Purkinje cell (primary cell): ENCODE measurements at places on chromosomes 7 and 10. TPM values are rescaled to one million over a fixed set of nuclear protein-coding genes. Genes with fewer than 3 reads are reported as not detected.

The SEMA3E gene
- 12.5 and 19.8 TPM in 2 replicates for polyA plus RNA-seq

The SPDYE1 gene
- 0.11 TPM in 1 of 2 replicates, not detected in the other for polyA plus RNA-seq

The LIPJ gene
- not detected in 2 replicates for polyA plus RNA-seq

The EMX2 gene
- polyA plus RNA-seq: not detected in 2 replicates

The CDC14C gene
- 0.15 TPM in 1 of 2 replicates, not detected in the other for polyA plus RNA-seq

The PROSER2 gene
- polyA plus RNA-seq: 0.26 and 0.55 TPM in 2 replicates

The SMKR1 gene
- 4.8 and 5.9 TPM in 2 replicates for polyA plus RNA-seq

The COX19 gene
- polyA plus RNA-seq: 8.0 and 10.5 TPM in 2 replicates

The TMEM196 gene
- polyA plus RNA-seq: 2.9 TPM in 1 of 2 replicates, not detected in the other

The SLIT1 gene
- polyA plus RNA-seq: 13.6 TPM in 1 of 2 replicates, not detected in the other

The POU6F2 gene
- 4.6 TPM in 1 of 2 replicates, not detected in the other for polyA plus RNA-seq

The MPP7 gene
- polyA plus RNA-seq: 1.1 and 2.8 TPM in 2 replicates

The IFIT1B gene
- not detected in 2 replicates for polyA plus RNA-seq

The OPN1SW gene
- polyA plus RNA-seq: 0.97 and 2.2 TPM in 2 replicates

The ACTR3C gene
- 27.7 and 40.6 TPM in 2 replicates for polyA plus RNA-seq

The CCDC172 gene
- polyA plus RNA-seq: not detected in 2 replicates

The GPR26 gene
- polyA plus RNA-seq: 0.06 and 0.67 TPM in 2 replicates

The CTNNA3 gene
- polyA plus RNA-seq: 1.4 and 2.2 TPM in 2 replicates

The KLLN gene
- polyA plus RNA-seq: 0.21 and 0.99 TPM in 2 replicates

The ABCB1 gene
- 0.62 and 1.0 TPM in 2 replicates for polyA plus RNA-seq

The ORAI2 gene
- polyA plus RNA-seq: 3.9 and 4.8 TPM in 2 replicates

The CNOT4 gene
- polyA plus RNA-seq: 97.8 and 103 TPM in 2 replicates

The TMEM213 gene
- not detected in 2 replicates for polyA plus RNA-seq

The CACNA2D1 gene
- 3.9 and 11.5 TPM in 2 replicates for polyA plus RNA-seq

The FOXI2 gene
- polyA plus RNA-seq: not detected in 2 replicates

The JAKMIP3 gene
- polyA plus RNA-seq: 1.6 and 3.2 TPM in 2 replicates

The ADAM12 gene
- polyA plus RNA-seq: 1.7 and 2.5 TPM in 2 replicates

The OPN4 gene
- polyA plus RNA-seq: 0.20 TPM in 1 of 2 replicates, not detected in the other

The NUTM2E gene
- polyA plus RNA-seq: not detected in 2 replicates

The CUL1 gene
- 36.4 and 40.9 TPM in 2 replicates for polyA plus RNA-seq

The AKAP9 gene
- 170 and 212 TPM in 2 replicates for polyA plus RNA-seq

The KEL gene
- polyA plus RNA-seq: not detected in 2 replicates

The GPC2 gene
- not detected in 2 replicates for polyA plus RNA-seq

The SUPV3L1 gene
- 43.5 and 57.7 TPM in 2 replicates for polyA plus RNA-seq

The MSMB gene
- polyA plus RNA-seq: not detected in 2 replicates

The GOLGA7B gene
- 2.5 and 5.9 TPM in 2 replicates for polyA plus RNA-seq

The TMEM236 gene
- polyA plus RNA-seq: 0.13 TPM in 1 of 2 replicates, not detected in the other

The ATOH7 gene
- polyA plus RNA-seq: 1.2 and 1.5 TPM in 2 replicates

The TDRD1 gene
- 3.0 and 4.3 TPM in 2 replicates for polyA plus RNA-seq

The RAMP3 gene
- 0.24 and 0.86 TPM in 2 replicates for polyA plus RNA-seq

The CC2D2B gene
- polyA plus RNA-seq: 1.7 and 6.2 TPM in 2 replicates

The PIK3CG gene
- polyA plus RNA-seq: not detected in 2 replicates

The LRRC4 gene
- 1.2 and 3.0 TPM in 2 replicates for polyA plus RNA-seq

The ASZ1 gene
- polyA plus RNA-seq: not detected in 2 replicates

The NOD1 gene
- 0.30 TPM in 1 of 2 replicates, not detected in the other for polyA plus RNA-seq

The PSD gene
- 1.1 and 1.7 TPM in 2 replicates for polyA plus RNA-seq

The HMX2 gene
- polyA plus RNA-seq: not detected in 2 replicates

The HYAL4 gene
- polyA plus RNA-seq: not detected in 2 replicates

The COL17A1 gene
- polyA plus RNA-seq: not detected in 2 replicates

The DIP2C gene
- 12.1 and 13.2 TPM in 2 replicates for polyA plus RNA-seq

The PCBD1 gene
- polyA plus RNA-seq: 87.2 and 96.0 TPM in 2 replicates

The CPA5 gene
- not detected in 2 replicates for polyA plus RNA-seq

The RSU1 gene
- 16.3 and 38.6 TPM in 2 replicates for polyA plus RNA-seq
